ENCODE measurements at places on chromosomes 4 and X. TPM values are rescaled to one million over a fixed set of nuclear protein-coding genes. Genes with fewer than 3 reads are reported as not detected.

The IGFBP7 gene
- total RNA-seq = 796 TPM

DNA sequence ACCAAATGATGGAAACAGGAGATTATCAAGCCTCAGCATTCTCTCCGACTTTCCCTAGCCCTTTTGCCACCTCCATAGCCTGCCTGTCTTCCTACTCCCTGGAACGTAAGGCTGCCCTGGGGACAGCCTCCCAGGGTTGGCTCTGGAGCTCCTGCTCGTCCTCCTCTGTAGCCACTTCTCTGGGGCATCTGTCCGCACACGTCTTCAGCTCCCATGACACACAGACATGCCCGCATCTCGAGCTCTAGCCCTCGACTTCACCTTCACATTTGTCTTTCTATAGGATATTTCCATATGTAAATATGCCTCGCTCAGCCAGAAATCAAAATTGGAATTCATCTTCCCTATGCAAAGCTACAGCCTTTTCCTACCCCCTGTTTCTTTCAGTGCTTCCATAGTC lies 67.7 kb downstream of the TSC22D3 start:
- DNase-seq = no peak

GRCh38 chrX:17535229-17535628 lies 160.2 kb downstream of the NHS start:
- DNase-seq = no peak

The CHRNA9 gene
- not detected for total RNA-seq

GRCh38 chr4:76708971-76709771 lies 188.8 kb downstream of the SOWAHB start:
- DNase-seq = no peak
